ENCODE measurements at places on chromosomes 2 and 18. TPM values are rescaled to one million over a fixed set of nuclear protein-coding genes. Genes with fewer than 3 reads are reported as not detected.

DNA sequence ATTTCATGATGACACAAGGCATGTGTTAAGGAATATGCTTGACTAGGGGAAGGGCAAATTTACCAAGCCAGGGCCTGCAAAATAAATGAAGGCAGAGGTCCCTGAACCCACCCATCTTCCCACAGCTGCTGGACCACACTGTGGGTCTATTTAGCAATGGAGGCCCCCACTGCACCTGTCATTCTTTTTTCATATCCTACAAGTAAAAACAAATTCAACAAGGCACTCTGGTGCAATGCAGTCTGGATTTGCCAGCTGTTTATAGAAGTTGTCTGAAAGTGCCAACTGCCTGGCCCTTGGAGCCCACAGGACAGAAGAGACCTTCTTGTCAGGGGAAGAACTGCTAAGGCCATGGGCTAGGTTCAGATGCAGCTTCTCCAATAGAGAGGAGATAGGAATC is 112.8 kb upstream of the ATL2 start:
- H3K4me1 ChIP-seq = no peaks in the 10 kb centered on the region
- no peak for DNase-seq
- H3K36me3 ChIP-seq = no peaks in the 10 kb centered on the region

- no peaks in the 10 kb centered on the region for H3K27me3 ChIP-seq
- no peak overlapping the region for H3K27ac ChIP-seq
- no peaks in the 10 kb centered on the region for H3K4me1 ChIP-seq
- no peaks in the 10 kb centered on the region for H3K36me3 ChIP-seq
- H3K4me3 ChIP-seq = no peak overlapping the region
Measured at GRCh38 chr18:73136134-73136533, 268.3 kb upstream of the NETO1 start.

DNA sequence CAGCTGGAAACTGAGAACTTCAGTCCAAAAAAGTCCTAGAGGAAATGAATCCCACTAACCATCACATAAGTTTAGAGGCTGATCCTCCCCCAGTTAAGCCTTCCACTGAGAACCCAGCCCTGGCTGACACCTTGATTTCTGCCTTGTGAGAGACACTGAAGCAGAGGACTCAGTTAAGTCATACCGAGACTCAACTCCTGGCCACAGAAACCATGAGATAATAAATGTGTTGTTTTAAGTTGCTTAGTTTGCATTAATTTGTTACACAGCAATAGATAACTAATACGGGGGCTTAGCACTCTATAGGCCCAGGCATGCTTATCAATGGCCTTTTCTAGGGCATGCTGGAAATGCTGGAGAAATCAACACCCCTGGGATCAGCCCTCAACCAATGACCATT is 3.4 kb upstream of the ADD2 start:
- no peaks in the 10 kb centered on the region for H3K36me3 ChIP-seq
- no peak overlapping the region for H3K27ac ChIP-seq
- peaks cover 14% of the 10 kb centered on the region for H3K4me1 ChIP-seq
- DNase-seq = no peak
- H3K27me3 ChIP-seq = peaks cover 3% of the 10 kb centered on the region
- no peak overlapping the region for H3K4me3 ChIP-seq

DNA sequence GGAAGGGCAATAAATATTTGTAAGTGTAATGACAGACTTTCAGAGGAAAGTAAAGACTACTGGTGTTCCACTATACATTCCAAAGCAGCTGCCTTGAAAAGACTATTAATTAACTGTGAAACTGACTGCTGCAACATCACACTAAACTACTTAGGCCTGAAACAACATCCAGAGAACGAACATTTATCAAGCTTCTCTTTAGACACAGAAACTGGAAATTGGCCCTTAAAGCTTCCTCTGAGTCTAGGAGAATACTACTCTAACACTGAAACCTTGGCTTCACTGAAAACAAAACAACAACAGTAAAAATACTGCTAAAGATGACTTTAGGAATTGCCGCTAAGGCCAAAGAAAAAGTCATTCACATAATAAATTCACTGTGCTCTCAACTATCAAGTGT is 74.6 kb downstream of the ESCO1 start:
- H3K4me3 ChIP-seq = no peak overlapping the region
- H3K4me1 ChIP-seq = no peaks in the 10 kb centered on the region
- H3K27me3 ChIP-seq = no peaks in the 10 kb centered on the region
- no peak for DNase-seq

Gene RPRD1A
- total RNA-seq = 44.7 TPM

DNA sequence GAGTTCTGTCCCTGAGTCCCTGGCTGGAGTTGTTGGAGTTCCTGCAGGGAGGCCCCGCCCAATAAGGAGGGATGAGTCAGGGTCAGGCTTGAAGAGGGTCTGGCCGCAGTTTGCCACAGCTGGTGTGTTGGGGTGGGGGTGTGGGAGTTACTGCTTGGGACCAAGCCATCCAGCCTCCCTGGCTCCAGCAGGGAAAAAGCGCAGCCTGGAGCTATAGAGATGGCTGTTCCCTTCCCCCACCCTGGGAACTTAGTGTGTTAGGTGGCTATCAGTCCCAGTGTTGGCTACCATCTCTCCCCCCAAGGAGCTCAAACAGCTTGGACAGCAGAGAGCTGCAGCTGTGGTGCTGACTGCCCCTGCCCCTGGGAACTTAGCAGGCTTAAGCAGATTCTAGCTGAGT is 13.2 kb upstream of the TANK start:
- no peaks in the 10 kb centered on the region for H3K4me1 ChIP-seq
- no peak overlapping the region for H3K4me3 ChIP-seq
- no peaks in the 10 kb centered on the region for H3K27me3 ChIP-seq
- H3K27ac ChIP-seq = no peak overlapping the region
- no peaks in the 10 kb centered on the region for H3K36me3 ChIP-seq

Gene PROKR1
- total RNA-seq = not detected

DNA sequence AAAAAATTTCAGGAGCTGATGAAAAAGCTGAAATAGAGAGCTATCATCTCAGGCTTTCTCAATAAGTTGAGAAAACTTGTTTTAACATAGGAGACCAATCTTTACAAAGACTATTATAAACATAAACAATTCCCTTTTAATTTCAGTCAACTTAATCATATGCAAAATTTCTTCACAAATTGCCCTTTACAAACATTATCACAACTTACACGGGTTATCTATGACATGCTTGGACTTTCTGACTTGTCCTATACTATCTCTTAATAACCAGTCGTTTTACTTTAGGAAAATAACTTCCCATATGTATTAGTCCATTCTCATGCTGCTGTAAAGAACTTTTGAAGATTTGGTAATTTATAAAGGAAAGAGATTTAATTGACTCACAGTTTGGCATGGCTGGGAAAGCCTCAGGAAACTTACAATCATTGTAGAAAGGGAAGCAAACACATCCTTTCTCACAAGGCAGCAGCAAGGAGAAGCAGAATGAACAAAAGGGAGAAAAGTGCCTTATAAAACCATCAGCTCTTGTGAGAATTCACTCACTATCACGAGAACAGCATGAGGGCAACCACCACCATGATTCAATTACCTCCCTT is 1583.7 kb upstream of the CELF4 start:
- H3K4me1 ChIP-seq = no peaks in the 10 kb centered on the region
- no peak overlapping the region for H3K27ac ChIP-seq
- H3K27me3 ChIP-seq = no peaks in the 10 kb centered on the region

- peaks cover 34% of the 10 kb centered on the region for H3K4me1 ChIP-seq
- no peaks in the 10 kb centered on the region for H3K27me3 ChIP-seq
- no peak overlapping the region for H3K4me3 ChIP-seq
- no peaks in the 10 kb centered on the region for H3K36me3 ChIP-seq
- H3K27ac ChIP-seq = no peak overlapping the region
Measured at GRCh38 chr2:225037415-225038230, 4.6 kb downstream of the DOCK10 start.

DNA sequence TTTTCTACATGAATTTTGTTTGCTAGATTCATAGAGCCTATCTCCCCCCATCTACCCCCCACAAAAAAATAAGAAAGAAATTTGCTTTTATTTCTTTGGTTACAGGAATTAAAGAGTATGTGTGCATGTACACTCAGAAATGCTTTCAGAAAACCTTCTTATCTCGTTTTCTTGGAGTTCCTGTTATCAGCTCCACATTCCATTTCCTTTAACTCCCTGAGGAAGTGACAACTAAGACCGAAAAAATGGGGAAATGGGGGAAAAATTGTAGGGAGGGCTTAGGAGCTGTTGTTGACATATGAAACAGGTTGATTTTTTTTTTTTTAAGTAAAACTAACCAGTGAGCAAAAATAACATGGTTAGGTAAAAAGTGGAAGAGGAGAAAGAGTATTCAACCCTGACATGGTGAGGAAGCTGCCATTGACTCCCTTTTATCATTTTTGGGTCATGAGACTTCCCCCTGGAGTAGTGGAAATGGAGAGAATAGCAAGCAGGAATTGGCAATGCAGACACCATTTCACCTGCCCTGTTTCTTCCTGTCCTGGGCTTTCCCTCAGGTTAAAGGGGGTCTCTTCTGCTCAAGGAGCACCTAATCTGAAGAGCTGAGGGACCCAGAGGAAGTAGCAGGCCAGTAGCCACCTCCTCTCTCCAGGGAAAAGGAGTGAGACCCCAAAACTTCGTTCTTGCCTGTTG is 93.5 kb downstream of the OSBPL6 start:
- no peaks in the 10 kb centered on the region for H3K36me3 ChIP-seq
- no peaks in the 10 kb centered on the region for H3K4me1 ChIP-seq
- no peak overlapping the region for H3K27ac ChIP-seq
- DNase-seq = no peak
- H3K4me3 ChIP-seq = no peak overlapping the region

DNA sequence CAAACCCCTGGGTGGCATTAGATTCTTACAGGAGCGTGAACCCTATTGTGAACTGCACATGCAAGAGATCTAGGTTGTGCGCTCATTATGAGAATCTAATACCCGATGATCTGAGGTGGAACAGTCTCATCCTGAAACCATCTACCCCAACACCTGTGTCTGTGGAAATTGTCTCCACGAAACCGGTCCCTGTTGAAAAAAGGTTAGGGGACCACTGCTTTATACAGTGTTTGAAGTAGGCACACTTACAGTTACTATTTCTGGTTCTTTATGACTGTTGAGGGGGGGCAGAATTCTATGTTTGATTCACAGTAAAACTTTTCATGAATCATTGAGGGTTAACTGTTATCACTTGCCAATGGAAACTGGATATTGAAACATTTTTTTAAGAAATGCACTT is 72.0 kb downstream of the RIF1 start:
- no peaks in the 10 kb centered on the region for H3K4me1 ChIP-seq
- H3K27ac ChIP-seq = no peak overlapping the region
- no peak for DNase-seq
- no peak overlapping the region for H3K4me3 ChIP-seq
- H3K27me3 ChIP-seq = no peaks in the 10 kb centered on the region

Gene PLEK
- total RNA-seq = 4.4 TPM

Gene HTR2B
- 0.49 TPM for total RNA-seq

- H3K4me3 ChIP-seq = no peak overlapping the region
- H3K36me3 ChIP-seq = no peaks in the 10 kb centered on the region
- no peak overlapping the region for H3K27ac ChIP-seq
- H3K4me1 ChIP-seq = no peaks in the 10 kb centered on the region
- H3K27me3 ChIP-seq = no peaks in the 10 kb centered on the region
- DNase-seq = no peak
Measured at GRCh38 chr2:215002500-215002899, 135.9 kb downstream of the ABCA12 start.

- no peak for DNase-seq
- no peaks in the 10 kb centered on the region for H3K4me1 ChIP-seq
- H3K27me3 ChIP-seq = no peaks in the 10 kb centered on the region
- H3K27ac ChIP-seq = no peak overlapping the region
Measured at GRCh38 chr2:15299904-15300520, 261.1 kb downstream of the NBAS start.

- no peak overlapping the region for H3K27ac ChIP-seq
- no peaks in the 10 kb centered on the region for H3K4me1 ChIP-seq
- DNase-seq = no peak
- no peaks in the 10 kb centered on the region for H3K27me3 ChIP-seq
- H3K36me3 ChIP-seq = no peaks in the 10 kb centered on the region
- H3K4me3 ChIP-seq = no peak overlapping the region
Measured at GRCh38 chr2:208415897-208416296, 9.3 kb downstream of the PTH2R start.

Data from vagina (tissue), 2 donors.